ENCODE measurements at places on chromosomes 7 and 10.

GRCh38 chr10:32795598-32796183, 162.3 kb downstream of the ITGB1 start:
- DNase-seq = no peak

DNA sequence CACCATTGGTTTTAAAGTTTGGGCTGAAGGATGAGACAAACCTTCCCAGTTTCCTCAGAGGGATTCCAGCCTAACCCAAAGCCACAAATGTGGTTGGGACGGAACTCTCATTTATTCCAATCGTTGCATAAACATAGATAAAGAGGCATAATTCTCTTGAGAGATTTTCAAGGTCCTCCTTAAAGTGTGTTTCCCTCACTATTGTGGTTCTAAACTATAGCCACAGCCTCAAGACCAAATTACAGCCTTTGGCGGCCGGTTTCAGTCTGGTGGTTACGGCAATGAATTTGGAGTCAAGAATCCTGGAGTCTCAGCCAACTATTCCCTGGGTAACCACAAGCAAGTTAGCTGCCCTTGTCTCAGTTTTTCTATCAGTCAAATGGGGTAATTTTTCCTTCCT, 42.6 kb downstream of the SEM1 start:
- no peak for DNase-seq

GRCh38 chr10:50648089-50648934, 24.6 kb upstream of the SGMS1 start:
- no peak for DNase-seq

DNA sequence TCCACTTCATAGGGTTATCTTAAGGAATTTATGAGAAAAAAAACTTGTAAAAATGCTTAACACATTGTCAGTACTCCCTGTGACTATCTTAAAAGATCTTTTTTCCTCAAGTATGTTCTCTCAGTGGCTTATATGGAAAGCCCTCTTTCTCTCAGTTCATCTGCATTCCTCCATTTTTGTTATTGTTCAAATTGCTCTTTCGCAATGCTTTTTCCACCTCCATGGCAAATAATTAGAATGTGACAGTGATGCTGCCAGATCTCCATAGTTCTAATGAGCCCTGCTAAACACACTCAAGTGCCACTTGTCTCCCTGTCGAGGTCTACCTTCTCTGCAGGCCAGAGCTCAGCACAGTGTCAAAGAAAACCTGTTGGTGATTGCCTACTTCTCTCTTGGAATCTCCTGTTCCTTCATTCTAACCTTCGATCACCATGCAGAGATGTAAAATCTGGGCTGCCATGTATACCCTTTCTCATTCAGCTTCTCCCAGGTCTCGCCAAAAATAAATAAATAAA, 37.2 kb upstream of the ABCB5 start:
- no peak for DNase-seq

DNA sequence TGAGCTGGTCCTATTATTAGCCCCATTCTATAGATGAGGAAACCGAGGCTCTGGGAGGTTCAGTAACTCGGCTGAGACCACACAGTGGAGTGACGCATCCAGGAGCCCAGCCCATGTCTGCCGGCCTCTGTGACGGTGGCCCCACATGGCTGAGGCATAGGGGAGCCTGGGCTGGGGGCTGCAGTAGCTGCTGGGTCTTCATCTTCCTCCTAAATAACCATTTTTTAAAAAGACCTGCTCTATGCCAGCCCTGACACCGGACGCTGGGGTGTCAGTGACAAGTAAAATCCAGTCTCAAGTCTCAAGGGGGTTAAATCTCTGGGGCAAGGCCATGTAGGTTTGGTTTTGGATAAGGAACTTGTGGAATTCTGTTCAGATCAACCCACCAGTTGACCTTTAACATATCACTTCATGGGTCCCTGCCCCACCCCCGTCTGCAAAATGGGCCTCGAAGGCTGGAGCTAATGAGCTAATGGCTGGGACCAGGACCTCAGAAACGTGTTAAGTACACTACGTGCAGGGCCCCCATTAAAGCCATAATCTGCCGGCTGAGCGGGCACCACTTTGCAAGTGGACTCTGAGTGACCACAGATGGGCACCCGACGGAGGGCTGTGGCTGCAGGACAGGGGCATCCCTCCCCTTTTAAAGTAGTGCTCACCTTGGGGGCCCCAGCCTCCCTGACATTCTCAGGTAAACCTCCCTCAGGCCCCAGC, 136.5 kb upstream of the UNC5B start:
- no peak for DNase-seq

- DNase-seq = no peak
Observed at GRCh38 chr7:73894733-73895551, 34.0 kb downstream of the TMEM270 start.

GRCh38 chr10:62895063-62895462, 78.9 kb upstream of the EGR2 start:
- no peak for DNase-seq

DNA sequence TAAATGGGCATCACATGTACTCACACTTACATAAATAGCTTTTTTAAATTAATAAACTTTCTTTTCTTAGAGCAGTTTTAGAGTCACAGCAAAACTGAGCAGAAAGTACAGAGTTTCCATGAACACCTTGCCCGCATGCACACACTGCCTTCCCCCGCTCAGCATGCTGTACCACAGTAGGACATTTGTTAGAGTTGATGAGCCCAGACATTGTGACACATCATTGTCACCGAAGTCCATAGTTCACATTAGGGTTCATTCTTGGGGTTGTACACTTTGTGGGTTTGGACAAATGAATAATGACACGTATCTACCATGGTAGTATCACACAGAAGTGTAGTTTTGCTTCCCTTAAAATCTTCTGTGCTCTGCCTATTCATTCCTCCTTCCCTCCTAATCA, 23.7 kb downstream of the UBN2 start:
- DNase-seq = no peak

DNA sequence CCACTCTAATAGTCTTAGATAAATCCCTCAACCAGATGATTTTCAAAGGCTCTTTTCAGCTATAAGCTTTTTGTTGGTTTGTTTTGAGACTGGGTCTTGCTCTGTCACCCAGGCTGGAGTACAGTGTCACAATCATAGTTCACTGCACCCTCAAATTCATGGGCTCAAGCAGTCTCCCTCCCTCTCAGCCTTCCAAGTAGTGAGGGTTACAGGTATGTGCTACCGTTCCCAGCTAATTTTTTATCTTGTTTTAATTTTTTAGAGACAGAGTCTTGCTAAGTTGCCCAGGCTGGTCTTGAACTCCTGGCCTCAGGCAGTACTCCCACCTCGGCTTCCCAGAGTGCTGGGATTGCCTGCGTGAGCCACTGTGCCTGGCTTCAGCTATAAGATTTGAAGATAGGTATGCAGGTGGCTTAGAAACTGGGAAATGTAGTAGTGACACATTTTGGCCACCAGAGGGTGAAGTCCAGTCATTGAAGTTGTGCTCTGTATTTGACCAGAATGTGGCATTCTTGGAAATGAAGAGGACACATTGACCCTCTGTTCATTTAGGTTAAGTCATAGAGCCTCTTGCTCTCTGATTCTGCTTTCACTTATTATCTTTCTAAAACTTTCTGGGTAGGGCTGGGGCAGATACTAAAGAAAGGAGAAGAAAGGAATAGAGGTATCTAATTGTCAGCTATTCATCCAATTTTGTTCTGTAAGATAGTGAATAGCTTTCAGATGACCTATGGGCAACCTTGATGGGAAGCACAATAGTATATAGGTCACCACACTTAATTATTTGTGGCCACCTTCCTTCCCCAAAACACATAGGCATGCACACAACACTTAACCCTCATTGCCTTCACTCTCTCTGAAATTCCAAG, 36.0 kb downstream of the R3HCC1L start:
- no peak for DNase-seq

- DNase-seq = no peak
Observed at GRCh38 chr7:127907110-127908040, 123.9 kb downstream of the LRRC4 start.

DNA sequence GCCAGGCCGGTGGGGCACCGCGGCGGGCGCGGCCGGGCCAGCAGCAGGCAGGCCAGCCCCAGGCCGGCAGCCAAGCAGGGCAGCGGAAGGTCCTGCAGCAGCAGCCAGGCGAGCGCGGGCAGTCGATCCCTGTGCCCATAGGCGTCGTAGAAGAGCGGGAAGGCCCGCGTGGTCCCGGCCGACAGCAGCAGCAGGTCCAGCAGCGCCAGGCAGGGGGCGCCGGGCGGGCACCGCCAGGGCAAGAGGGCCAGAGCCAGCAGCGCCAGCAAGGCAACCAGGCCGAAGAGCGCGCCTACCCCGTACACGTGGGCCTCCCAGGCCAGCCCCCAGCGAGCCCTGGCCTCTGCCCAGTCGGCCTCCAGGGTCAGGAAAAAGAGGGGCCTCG, 8.4 kb upstream of the RBM28 start:
- peak; percentile 46 for DNase-seq

- no peak for DNase-seq
Observed at GRCh38 chr7:92200791-92201190, 21.8 kb upstream of the LRRD1 start.

DNA sequence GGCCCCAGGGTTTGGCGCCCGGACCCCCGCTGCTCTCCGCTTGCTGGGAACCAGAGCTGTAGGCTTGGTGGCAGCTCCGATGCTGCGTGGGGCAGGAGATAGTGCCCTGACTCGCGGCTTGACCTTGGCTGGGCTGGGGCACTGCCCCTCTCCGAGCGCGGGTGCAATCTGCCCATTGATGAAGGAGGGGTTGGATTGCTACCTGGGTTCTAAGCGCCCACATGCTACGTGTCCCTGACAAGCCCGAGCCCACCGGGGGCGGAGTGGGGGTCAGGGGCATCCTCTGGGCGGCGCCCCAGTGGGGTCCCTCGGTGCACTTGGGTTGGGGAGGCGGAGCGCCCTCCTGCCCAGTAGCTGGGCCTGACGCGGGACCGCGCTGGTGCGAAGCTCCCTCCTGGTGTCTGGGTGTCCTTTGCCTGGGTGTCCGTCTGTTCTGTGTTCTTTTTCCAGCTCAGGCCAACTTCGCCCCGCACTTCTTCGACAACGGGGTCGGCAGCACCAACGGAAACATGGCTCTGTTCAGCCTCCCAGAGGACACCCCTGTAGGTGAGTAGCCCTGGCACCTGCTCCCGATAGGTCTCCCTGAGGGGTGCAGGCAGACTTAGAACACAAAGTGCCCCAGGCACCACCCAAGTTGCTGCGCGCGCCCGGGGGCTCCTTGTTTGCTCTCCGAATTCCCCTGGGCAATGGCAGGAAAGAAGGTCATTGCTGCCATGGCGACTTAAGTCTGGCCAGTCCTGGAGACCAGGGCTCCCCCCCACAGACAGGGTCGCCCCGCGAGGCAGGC, 900 bp downstream of the CDHR1 start:
- DNase-seq = no peak

Data from activated naive CD4-positive, alpha-beta T cell treated with anti-CD3 and anti-CD28 coated beads, Interleukin-2, amount 50 U/mL, for 16 hours (primary cell).